ENCODE measurements at places on chromosomes 3 and 15.

GRCh38 chr3:171615281-171615680 lies 155.1 kb upstream of the TNIK start:
- DNase-seq: no peak

- no peak for DNase-seq
These were observed 346.8 kb upstream of the ZNF717 start for GRCh38 chr3:76132154-76132470.

DNA sequence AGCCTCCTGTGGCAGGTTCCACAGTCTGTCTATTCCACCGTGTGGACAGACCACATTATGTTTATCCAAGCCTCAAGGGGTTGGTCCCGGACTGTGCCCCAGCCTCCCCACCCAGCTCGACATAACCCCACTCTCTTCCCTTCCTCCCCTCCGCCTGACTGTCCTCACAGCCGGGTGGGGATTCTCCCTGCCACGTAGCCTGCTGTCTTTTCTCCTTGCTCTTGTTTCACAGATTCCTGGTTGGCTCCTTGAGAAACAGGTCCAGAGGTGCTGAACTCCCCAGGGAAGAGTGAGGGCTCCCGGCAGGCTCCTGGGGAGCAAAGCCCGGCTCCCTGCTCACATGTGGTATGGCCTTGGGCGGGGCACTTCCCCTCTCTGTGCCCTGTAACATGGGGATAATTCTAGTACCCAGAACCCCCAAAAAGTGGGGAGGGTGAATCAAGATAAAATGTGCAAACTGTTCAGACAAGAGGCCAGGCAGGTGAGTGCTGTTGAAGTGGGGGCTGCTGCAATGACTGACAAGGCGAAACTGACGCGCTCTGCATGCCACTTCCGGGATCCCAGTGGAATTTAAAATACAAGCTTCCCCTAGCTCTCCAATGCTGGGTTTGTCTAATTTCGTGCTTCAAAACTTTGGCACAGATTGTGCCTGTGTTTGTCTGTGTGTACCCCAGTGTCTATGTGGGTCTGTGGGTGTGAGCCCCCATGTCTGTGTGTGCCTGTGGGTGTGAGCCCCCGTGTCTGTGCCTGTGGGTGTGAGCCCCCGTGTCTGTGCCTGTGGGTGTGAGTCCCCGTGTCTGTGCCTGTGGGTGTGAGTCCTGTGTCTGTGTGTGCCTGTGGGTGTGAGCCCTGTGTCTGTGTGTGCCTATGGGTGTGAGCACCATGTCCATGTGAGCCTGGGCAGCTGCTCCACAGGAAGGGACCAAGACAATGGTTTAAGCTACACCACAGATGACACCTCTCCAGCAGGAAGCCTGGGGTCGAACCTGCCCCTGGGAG lies 160.6 kb upstream of the IQSEC1 start:
- no peak for DNase-seq

GRCh38 chr15:101103598-101103997 lies 148.2 kb downstream of the CHSY1 start:
- no peak for DNase-seq

DNA sequence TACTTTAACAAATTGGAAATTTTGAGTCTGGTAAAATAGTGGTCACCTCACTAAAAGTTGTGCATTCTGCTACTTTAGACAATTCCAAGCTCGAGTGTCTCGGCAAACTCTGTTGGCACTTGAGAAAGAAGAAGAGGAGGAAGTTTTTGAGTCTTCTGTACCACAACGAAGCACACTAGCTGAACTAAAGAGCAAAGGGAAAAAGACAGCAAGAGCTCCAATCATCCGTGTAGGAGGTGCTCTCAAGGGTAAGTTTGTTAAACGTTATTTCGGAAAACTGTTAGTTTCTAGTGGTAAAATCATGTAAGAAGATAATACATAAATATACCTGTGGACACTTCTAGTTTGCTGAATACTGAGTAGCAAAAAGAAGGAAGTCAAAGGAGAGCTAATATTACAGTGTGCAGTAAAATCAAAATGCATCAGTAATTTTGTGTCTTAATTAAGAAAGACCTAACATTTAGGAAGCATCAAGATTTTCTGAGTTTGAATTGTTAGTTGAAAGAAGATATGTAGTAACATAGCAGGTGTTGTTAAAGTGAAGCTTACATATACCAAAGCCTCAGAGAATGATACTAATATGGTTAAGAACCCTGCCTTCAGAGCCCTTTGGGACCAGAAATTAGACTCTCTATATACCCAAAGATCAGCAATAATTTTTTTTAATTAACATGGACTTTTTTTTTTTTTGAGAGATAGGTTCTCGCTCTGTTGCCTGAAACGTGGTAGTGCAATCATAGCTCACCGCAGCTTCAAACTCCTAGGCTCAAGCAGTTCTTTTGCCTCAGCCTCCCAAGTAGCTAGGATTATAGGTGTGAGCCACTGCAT lies 23.0 kb downstream of the BUB1B start:
- no peak for DNase-seq

- DNase-seq: no peak
These were observed 117.3 kb upstream of the WNT5A start for GRCh38 chr3:55604402-55604801.

DNA sequence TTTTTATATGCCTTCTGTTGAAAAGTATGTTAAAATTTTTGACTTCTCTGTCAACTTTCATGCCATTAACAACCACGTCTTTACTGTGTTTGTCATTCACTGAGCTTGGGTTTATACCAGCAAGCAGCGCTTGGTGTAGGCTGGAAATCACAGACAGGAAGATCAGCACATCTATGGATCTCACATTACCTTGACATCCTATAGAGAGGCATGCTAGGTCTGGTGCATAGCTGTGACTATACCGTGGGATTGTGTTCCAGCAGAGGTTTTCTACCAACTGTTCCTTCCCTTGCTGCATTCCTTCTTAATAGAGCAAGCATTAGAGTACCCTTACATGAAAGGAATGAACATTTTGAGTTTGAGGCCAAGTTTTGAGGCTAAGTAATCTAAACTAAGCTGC lies 53.0 kb downstream of the DZIP3 start:
- no peak for DNase-seq

DNA sequence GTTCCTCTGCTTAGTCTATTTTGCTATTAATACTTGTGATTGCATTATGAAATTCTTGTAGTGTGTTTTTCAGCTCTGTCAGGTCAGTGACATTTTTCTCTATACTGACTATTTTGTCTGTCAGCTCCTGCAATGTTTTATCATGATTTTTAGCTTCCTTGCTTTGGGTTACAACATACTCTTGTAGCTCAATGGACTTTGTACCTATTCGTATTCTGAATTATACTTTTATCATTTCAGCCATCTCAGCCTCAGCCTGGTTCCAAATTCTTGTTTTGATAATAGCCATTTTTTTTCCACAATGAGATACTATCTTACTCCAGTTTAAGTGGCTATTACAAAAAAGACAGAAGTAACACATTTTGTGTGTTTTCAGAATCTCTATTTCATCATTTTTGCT lies 204.2 kb upstream of the ONECUT1 start:
- DNase-seq: no peak

DNA sequence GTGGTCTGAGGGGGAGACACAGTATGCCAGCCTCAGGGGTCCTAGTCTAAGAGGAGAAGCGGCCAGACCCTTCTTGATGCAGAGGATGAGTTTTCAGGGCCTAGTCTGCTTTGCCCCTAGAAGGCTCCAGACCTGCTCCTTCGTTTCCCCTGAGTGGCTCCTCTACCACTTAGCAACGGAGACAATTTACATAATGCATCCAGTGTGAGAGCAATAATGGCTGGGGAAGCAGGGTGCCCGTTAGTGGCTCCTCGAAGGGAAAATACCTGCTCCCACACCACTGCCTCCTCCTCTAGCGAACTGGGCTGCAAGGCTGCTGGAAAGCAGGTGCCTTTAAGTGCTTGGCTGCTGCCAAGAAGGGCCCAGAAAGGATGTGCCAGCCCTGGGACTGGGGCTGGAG lies 38.9 kb downstream of the CACNA2D2 start:
- no peak for DNase-seq

- DNase-seq: no peak
These were observed 42.2 kb downstream of the TM2D3 start for GRCh38 chr15:101609742-101610610.

GRCh38 chr15:54816401-54816800 lies 380.3 kb downstream of the RSL24D1 start:
- DNase-seq: no peak

GRCh38 chr15:49415638-49416037 lies 7.4 kb upstream of the FGF7 start:
- DNase-seq: no peak

DNA sequence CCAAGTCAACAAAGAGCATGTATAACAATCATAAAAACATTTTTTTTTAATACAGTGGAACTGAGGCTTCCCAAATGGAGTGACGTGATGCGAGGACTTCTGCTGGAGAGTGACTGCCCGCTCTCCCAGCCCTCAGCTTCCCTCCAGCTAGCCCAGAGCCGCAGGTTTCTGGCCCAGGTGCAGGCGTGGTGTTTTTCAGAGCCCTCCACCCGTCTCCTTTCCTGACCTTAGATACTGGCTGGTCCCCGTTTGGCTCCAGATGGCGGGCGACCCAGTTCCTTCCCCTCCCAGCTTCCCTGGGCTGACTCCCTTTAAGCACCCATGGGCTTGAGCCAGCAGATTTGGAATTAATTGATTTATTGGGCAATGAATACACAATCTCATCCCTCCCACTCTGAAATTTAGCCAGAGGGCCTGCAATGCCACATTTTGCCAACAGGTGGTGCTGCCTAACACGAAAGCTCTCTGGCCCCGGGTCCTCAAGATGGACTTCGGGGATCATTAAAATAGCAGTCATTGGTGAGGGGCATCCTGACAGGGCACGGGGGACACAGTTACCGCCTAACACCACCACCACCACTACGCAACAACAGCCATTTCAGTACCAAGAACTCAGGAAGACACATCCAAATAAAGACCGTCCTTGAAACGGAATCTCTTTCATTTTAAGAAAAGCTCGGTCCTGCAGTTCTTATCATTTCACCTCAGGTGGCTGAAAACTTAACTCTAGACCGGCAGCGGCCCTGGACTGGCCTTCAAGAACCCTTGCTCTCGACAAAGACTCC lies 47.5 kb upstream of the MUC4 start:
- DNase-seq: peak; percentile 68

DNA sequence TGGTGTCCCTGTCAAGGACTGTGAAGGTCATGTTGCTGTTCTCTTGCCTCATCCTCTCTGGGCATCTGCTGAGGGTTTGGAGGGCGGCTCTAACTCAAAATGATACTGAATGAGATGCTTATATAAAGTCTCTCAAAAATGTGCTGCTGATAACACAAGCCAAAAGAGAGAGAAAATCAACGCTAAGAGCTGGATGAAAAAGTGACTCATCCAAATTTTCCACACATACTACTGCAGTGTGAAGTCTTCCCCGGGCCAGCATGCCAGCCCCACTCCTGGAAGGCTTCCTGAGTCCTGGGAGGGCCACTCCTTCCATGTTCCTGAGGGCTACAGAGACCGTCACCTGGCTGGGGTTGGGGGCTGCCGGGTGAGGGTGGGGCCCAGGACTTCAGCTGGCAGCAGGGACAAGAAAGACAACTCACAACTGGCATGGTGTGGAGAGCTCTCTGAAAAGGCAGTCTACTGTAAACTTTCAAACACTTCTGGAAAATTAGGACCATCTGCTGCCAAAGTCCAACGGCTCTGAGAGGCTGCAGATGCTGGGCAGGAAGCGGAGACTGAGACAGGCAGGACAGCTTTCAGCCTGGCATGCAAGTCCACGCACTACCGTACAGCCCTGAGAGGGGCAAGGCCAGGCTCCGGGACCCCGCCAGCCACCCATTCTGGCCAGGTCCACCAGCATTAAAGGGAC lies 200.3 kb downstream of the ADAMTS17 start:
- DNase-seq: no peak

- no peak for DNase-seq
These were observed 220.5 kb upstream of the ADAMTS9 start for GRCh38 chr3:64908251-64908685.

GRCh38 chr15:89400116-89400781 lies 65.6 kb upstream of the POLG start:
- no peak for DNase-seq

- no peak for DNase-seq
These were observed 42.9 kb upstream of the CTSH start for GRCh38 chr15:78987556-78988360.

DNA sequence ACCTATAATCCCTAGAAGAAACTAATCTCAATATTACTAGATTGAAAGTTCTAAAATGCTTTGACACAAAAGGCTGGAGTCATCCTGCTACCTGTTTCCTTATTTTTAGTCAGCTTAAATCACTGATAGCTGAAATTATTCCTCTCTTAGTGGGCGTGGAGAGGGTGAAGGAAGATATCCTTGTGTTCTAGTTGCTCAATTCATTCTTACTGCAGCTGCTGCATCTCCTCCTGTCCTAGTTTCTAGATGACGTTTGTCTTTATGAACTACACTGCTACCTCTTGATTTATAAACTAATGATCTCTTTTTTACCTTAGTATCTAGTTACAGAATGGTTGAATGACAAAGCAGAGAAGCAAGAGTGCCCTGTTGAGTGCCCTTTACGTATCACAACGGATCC lies 50.7 kb downstream of the SETD5 start:
- DNase-seq: no peak

- no peak for DNase-seq
These were observed 58.5 kb upstream of the FAM174B start for GRCh38 chr15:92714077-92714476.

DNA sequence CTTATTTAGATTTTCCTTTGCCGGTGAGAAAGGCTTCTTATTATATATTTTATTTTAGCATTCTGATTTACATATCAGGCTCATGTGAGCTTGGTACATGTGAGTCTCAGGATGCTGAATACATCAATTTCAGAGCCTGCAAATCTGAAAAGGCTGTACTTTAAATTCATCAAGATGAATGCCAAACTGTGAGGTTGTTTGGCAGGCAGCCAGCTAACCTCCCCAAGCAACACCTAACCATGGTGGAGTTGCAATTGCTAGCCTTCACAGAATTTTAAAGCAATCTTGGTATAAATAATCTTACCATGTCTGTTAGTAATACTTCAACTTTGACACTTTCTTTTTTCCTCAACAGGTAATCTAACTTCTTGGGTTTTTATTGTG lies 252.5 kb downstream of the CDIN1 start:
- no peak for DNase-seq

GRCh38 chr3:150306083-150306482 lies 102.0 kb upstream of the TSC22D2 start:
- no peak for DNase-seq

DNA sequence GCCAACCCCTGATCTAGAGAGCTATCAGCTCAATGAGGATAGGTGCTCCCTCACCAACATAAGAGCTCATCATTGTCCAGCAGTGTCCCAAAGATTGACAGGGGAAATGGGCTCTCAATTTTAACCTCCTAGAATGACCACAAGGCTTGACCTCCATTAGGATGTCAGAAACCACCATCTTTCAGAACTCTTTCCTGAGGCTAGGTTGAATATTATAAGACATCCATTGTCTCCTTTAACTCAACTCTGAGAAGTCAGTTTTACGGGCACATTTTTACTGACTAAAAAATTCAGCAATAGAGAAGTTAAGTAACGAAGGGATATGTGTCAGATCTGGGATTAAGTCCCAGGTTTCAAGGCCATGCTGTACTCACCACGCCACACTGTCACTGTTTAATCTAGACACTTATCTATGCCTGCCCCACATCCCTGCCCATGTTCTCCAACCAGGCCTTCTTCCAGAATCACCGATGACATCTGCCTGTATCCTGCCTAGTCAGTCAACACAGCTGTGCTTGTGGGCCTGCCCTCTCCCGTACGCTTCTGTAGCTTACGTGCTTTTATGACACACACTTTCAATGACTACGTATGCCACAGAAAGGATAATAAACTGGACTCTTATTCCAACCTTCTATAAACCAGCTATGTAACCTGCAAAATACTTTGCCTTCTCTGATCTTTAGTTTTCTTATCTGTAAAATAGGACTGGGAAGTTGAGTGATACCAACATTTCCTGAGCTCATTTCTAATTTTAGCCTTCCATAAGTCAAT lies 17.1 kb upstream of the MUC13 start:
- no peak for DNase-seq

GRCh38 chr15:97547381-97547780 lies 413.1 kb upstream of the ARRDC4 start:
- no peak for DNase-seq
